NCI-H524 treated with DMSO at 0.1 percent for 48 hours (cell line): ENCODE measurements at places on chromosomes 2 and 18.

GRCh38 chr2:7417845-7418742 lies 500.9 kb downstream of the RNF144A start:
- DNase-seq: no peak

DNA sequence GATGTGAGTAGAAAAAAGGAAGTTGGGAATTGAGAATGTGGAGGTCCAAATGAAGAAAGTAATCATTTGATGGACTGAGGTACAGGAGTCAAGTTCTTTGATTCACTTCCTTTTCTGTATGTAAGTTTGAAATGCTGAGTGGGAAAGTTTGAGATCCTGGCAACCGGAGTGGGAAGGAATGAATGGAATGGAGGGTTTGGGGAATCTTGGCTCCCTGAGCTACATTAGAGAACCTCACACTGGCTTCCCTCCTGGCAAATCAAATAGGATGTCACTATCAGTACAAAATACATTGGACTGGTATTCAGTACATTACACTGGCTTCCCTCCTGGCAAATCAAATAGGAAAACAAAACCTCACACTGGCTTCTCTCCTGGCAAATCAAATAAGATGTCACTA lies 9.8 kb upstream of the RNF138 start:
- DNase-seq: no peak

- no peak for DNase-seq
Measured at GRCh38 chr2:128442053-128442751, 123.5 kb upstream of the HS6ST1 start.

GRCh38 chr2:231163011-231163410 lies 35.4 kb upstream of the ARMC9 start:
- DNase-seq: no peak

DNA sequence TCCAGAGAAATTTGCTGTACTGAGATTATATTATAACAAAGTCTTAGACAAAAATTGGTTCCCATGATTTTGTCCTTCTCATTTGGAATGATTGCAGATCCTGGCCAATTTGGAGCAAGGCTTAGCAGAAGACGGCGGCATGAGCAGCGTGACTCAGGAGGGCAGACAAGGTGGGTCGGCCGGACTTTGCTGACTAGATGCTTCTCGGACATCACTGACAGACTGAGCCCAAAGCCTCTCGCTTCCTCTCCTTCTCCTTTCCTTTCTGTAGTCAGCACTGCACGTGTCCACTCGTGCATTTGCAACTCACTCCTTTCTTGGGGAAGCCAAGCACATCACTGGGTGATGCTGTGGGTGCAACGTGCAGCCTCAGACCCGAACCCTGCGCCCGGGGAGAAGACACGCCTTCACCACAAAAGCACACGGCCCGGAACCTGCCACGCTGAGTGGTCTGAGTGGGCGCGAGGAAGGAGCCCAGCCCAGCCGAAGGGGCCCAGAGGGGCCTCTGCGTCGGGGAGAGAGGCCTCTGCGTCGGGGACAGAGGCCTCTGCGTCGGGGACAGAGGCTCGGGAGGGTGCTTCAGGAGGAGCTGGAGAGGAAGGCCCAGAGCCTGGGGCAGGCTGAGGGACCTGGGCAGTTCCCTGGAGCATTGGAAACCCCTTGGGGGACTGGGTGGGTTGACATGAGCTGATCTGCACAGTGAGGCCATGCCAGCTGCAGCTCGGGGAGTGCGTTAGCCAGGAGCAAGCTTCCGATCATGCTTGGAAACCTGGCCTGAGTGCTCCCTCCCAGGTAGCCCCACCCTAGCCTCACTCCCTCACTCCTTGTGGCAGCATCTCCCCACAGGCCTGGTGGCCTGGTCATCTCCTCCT lies 61.6 kb downstream of the ADI1 start:
- DNase-seq: no peak

DNA sequence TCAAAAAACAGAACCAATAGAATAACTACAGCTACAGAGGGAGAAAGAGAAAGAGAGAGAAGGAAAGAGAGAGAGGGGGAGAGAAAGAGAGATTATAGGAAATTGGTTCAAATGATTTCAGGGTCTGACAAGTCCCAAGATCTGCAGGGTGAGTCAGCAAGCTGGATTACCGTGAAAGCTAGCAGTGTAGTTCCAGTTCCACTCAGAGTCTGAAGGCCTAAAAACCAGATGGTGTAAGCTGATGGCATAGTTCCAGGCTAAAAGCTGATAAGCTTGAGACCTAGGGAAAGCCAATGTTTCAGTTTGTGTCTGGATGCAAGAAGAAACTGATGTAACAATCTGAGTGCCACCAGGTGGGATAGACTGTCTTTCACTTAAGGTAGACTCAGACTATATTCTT lies 397.7 kb downstream of the TRIB2 start:
- peak; percentile 8 for DNase-seq

GRCh38 chr2:32715981-32716380 lies 88.1 kb downstream of the TTC27 start:
- no peak for DNase-seq

DNA sequence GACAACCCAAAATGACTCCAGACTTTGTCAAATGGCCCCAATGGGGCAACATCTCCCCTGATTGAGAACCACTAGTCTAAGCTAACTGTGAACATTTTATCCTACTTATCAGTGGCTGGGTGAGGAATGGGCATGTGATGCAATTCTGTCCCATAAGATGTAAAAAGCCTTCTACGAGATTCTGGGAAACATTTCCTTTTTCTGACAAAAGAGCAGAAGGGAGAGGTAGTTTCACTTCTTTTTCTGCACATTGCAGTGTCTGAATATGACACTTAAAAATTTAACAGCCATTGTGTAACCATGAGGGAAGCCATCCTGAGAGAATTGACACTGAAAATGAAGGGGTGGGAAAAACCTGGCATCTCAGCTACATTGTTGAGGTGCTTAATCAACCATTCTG lies 17.3 kb upstream of the MARCHF4 start:
- no peak for DNase-seq

GRCh38 chr2:70668432-70668831 lies 99.6 kb downstream of the ADD2 start:
- DNase-seq: no peak

- no peak for DNase-seq
Measured at GRCh38 chr2:44215827-44216226, 47.2 kb downstream of the PPM1B start.

DNA sequence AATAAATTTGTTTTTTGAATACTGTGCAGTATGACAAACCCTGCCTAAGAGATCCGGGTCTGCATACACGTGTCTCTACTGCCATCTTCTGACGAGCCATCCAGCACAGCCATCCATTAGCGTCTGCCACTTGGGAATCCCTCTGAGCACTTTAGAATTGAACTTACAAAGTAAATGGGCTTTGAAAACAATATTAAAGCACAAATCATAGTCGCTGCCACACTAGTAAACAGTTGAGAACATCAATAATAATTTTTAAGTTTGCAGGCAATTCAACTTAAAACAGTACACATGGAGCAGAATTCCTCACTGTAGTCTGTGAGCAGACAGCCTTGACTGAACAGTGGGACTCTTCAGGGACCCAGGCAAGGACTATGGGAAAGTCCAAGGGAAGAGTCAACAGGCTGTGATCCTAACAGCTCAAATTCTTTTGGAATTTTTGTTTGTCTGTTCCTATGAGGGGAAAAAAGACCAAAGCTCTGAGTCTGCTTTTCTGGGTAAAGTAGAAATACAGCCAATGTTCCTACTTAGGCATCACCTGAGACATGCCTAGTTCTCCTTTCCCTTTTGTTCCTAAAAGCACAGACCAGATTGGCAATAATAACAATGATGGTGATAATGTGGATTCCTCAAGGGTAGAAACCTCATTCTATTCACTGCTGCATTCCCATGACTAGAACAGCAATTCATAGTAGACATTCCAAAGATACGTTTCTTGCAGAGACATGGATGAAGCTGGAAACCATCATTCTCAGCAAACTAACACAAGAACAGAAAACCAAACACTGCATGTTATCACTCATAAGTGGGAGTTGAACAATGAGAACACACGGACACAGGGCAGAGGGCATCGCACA lies 92.9 kb downstream of the MREG start:
- peak; percentile 19 for DNase-seq

GRCh38 chr2:160351956-160352355 lies 141.7 kb downstream of the RBMS1 start:
- no peak for DNase-seq

DNA sequence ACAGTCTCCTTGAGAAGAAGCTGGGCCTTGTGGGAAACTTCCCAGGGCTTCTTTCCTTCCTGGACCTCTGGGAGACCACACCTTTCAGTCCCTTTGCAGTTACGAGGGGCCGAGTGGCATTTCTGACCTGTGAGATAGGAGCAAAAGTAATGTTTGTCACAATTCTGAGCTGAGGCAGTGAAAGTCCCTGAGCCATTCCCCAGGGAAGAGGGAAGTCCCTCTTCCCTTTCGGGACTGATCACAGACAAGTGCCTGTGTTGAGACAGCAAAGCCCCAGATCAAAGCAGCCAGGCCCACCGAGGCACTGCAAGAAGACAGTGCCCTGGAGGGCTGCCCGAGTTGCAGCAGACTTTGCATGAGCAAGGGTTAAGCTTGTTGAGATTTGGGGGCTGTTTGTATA lies 41.9 kb downstream of the RHOB start:
- DNase-seq: no peak

GRCh38 chr2:44836916-44837315 lies 104.6 kb upstream of the SIX3 start:
- no peak for DNase-seq

- no peak for DNase-seq
Measured at GRCh38 chr2:9971105-9971818, 19.8 kb downstream of the GRHL1 start.

GRCh38 chr2:233287871-233288270 lies 19.7 kb upstream of the SAG start:
- DNase-seq: no peak

- DNase-seq: no peak
Measured at GRCh38 chr18:24136967-24137373, 1.9 kb upstream of the CABYR start.

GRCh38 chr18:61764381-61764780 lies 128.4 kb downstream of the RNF152 start:
- no peak for DNase-seq

DNA sequence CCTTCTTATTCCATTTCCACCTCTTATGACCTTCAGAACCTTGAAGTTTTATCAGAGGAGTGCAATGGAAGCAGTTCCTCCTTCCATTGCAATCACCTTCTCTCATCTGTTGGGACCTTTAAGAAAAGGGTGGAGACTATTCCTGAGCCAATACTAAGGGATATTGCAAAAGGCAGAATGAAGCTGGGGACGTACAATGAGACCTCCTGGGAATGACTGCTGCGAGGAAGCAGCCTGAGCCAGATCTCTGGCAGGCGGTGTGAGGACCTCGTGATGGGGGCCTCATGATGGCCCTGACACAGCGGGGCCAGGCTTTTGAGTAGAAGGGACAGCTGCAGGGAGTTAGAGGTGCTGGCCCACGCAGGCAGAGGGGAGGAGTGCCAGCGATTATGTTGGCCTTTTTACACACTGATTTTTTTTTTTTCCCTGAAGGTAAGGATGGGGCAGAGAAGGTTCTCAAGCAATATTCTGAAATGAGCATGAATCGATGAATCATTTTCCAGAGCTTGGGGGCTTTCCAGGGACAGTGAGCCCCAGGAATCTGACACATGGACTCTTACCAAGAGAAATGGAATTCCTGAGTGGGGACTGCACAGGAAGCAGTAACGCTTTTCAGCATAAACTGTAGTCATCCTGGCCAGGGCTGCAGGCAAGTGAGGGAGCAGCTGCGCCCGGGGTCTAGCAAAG lies 40.0 kb upstream of the LAPTM4A start:
- DNase-seq: no peak

DNA sequence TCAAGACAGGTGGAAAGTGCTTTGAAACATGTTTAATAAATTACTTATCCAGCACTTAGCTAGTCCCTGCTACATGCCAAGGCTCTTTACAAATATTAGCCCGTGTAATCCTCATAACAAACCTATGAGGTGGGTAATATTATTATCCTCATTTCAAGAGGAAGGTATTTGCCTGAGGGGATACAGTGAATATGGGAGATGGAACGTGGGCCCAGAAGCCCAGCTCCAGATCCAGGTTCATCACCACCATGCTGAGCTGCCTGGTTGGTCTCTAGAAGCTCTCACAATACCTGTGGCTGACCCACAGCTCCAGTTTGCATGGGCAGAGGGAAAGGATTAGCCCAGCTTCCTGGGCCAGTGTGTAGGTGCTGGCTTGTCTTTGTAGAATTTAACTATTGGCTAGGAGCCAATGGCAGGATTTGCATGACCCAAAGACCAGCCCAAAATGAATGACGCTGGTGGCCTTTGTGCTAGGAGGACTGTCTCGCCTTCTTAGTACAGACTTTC lies 61.6 kb upstream of the ATP8B1 start:
- no peak for DNase-seq

- no peak for DNase-seq
Measured at GRCh38 chr2:150041722-150042425, 445.6 kb downstream of the RND3 start.

- DNase-seq: no peak
Measured at GRCh38 chr2:229899604-229900003, 22.2 kb downstream of the TRIP12 start.

DNA sequence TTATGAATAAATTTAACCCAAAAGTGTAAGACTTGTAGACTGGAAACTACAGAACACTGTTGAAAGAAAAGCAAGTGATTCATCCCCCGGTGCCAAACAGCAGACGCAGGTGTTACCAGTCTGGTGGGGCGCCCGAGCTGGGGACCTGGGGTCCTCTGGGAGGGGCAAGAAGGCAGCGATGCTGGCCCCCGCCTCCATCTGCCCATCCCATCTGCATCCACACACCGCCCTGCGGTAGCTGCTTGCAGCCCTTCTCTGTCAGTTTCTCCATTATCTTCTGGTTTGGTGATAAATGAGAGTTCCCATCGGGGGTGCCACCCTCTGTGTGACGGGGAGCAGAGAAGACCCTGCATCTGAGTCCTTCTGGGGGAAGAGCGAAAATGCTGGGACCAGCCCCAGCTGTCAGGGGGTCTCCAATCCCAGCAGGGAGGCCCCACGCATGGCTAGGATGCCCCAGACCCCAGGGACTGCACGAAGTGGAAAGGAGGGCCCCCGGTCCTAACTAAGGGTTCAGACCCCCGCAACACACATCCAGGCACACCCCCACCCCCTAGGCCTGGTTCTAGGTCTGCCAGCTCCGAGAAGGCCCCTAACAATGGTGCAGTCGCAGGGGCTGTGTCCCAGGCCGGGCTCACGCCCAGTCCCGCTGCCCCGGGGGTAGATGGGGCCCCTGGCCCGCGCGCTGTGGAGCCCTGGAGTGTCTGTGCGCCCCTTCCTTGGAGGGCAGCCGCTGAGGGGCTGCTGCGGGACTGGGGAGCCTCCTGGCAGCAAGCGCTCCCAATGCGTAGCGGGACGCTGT lies 686 bp upstream of the RGPD8 start:
- no peak for DNase-seq

DNA sequence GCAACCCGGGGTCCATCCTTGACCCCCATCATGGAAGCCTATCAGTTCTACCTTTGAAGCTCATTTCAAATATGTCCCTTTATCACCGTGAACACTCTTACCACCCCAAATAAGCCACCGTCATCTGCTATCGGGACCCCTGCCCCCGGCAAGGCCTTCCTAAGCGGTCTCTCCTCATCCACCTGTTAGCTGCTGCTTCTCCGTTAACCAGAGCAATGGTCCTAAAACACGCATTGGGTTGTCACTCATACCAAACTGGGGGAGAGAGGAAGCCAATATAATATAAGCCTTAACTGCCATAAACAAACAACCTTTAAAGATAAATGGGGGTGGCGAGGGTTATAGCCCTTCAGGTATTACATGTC lies 680 bp downstream of the ASNSD1 start:
- no peak for DNase-seq

GRCh38 chr2:174692256-174692919 lies 71.9 kb downstream of the CHRNA1 start:
- no peak for DNase-seq
